ENCODE measurements at places on chromosomes 6 and 20.
A peak's percentile ranks its signal among the peaks of the same experiment; 100 is the strongest.

DNA sequence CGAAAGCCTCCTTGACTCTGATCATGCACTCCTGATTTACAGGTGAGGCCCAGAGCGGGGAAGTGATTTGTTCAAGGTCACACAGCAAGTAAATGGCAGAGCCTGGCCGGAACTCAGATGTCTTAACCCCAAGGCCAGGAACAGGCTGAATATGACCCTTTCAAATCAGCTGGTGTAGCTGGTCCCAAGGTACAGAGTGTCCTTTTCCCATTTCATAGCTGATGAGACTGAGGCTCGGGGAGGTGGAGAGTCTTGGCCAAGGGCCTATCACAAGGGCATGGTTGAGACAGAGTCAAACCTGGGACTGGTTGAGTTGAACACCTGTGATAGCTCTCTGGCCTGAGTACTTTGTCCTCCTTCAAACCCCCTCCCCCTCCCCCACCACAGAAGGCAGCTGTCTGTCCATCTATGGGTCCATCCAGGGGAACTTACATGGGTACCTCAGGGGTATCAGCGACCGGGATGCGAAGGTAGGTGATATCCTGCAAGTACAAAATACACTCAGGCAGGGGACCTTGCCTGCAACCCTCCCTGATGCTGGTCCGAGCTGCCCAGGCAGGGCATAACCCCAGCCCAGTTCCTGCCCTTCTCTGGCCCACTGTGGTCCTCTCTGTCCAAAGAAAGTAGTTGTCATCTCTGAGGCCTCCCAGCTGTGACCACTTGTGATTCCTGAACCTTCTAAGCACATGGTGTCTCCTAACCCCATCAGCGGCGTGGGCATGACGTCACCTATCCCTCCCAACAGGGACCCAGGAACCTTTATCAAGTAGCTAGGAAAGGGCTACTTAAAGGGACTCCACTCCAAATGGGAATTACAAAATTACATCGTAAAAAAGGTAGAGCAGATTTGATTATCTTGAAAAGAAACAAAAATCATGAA is 5.6 kb downstream of the DUSP15 start:
- H3K36me3 ChIP-seq, result no peaks in the 10 kb centered on the region
- H3K4me1 ChIP-seq, result peaks cover 15% of the 10 kb centered on the region
- no peak overlapping the region for H3K27ac ChIP-seq

DNA sequence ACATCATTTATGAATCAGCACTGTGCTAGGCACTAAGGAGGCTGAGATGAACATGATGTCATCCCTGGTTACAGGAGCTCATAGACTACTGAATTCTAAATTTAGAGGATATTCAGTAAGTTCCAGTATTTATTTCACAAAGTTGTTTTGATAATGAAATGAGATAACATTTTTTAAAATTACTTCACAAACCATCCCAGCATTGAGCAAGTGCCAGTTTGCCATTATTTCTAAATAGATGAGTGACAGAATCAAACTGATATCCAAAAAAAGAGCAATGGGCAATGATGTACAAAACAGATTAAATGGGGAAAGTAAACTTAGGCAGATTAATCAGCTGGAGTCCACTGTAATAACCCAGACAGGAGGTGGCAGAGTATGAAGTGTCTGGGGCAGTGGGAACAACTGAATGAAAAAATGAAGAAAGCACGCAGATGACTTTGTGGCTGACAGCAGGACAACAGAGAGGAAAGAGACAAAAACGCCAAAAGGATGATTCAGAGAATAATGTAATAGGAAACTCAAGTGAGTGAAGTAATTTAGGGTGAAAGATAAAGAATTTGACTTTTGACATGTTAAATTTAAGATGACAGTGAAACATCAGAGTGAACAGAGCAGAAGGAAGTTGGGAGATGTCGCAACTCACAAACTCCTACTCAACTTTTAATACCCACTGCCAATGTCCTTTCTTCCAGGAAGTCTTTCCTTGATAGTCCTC is 70.2 kb downstream of the RCAN2 start:
- no peaks in the 10 kb centered on the region for H3K27me3 ChIP-seq
- H3K4me3 ChIP-seq, result no peak overlapping the region
- H3K36me3 ChIP-seq, result no peaks in the 10 kb centered on the region
- peaks cover 17% of the 10 kb centered on the region for H3K4me1 ChIP-seq
- peak overlapping the region; percentile 68 for H3K27ac ChIP-seq
- no peak for DNase-seq

- H3K36me3 ChIP-seq, result no peaks in the 10 kb centered on the region
- no peaks in the 10 kb centered on the region for H3K4me1 ChIP-seq
- H3K27ac ChIP-seq, result peak overlapping the region; percentile 73
- H3K4me3 ChIP-seq, result no peak overlapping the region
- H3K27me3 ChIP-seq, result no peaks in the 10 kb centered on the region
Observed at GRCh38 chr6:39752835-39753724, 27.9 kb upstream of the KIF6 start.

DNA sequence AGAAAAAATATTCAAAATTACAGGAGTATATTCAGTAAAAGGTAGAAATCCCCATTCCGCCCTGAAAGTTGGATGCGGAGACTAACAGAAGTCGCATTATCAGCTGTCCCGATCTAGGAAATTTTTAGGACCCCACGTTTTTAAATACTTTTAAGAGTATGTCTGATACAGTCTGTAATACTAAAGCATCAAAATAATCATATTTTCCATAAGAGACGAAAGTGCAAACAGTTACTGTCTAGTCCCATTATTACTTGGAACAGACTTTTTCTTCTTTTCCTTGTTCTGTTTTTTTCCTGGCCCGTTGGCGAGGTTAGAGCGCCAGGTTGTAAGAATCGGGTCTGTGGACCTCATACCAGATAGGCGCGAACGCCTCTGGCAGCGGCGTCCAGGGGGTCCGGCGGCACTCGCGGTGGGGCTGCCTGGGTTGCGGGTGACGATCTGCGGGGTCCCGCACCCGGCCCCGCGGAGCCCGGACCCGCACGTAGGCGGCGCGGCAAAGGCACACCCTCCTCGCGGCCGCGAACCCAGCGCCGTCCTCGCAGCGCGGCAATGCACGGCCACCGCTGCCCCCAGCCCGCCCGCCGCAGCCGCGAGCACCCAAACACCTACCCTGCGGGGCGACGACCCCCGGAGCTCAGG is 460 bp downstream of the PLAGL1 start:
- no peaks in the 10 kb centered on the region for H3K27me3 ChIP-seq
- H3K27ac ChIP-seq, result peak overlapping the region; percentile 67
- peak overlapping the region; percentile 60 for H3K4me3 ChIP-seq
- H3K4me1 ChIP-seq, result peaks cover 3% of the 10 kb centered on the region
- DNase-seq, result no peak

DNA sequence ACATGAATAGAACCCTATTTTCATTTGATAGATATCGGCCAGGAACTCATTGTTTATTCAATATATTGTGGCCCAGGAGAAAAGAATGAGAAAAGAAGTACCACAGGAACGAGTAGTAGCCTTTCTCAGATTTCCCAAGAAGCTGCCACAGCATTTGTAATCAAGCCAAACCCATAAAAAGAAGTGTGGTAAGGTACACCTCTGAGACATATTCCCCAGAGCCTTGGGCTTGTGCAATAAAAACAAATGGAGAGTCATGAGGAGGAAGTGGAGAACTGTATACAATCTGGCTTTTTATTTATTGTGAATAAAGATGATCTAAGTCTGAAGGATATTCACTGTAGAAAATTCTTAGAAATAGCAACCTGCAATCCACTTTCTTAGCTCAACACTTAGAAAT is 36.7 kb downstream of the KIF6 start:
- no peak for DNase-seq
- H3K4me1 ChIP-seq, result no peaks in the 10 kb centered on the region
- H3K27me3 ChIP-seq, result no peaks in the 10 kb centered on the region
- H3K4me3 ChIP-seq, result no peak overlapping the region
- H3K36me3 ChIP-seq, result no peaks in the 10 kb centered on the region

DNA sequence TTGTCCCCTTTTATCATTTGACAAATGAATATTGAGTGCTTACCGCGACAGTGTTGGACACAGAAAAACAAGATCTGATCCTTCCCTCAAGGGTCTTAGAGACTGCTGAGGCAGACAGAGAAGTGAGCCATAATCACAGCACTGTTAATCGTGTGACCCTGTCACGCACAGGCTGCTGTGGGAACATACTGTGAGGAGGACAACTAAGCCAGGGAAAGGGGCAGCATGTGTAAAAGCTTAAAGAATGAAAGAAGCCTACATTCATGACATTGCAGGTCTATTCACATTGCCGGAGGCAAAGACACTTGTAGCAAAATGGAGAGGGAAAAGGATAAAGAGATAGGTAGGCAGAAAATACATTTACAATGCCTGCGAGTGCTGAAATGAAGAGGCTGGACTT is 32.7 kb downstream of the TRDN start:
- H3K27me3 ChIP-seq, result no peaks in the 10 kb centered on the region
- H3K27ac ChIP-seq, result no peak overlapping the region
- no peak for DNase-seq
- no peaks in the 10 kb centered on the region for H3K4me1 ChIP-seq

GRCh38 chr6:150528648-150529285 is 70.9 kb upstream of the PLEKHG1 start:
- H3K27ac ChIP-seq, result no peak overlapping the region
- no peaks in the 10 kb centered on the region for H3K36me3 ChIP-seq

GRCh38 chr6:149544646-149545257 is 1.1 kb downstream of the PPIL4 start:
- peak overlapping the region; percentile 88 for H3K27ac ChIP-seq
- no peaks in the 10 kb centered on the region for H3K27me3 ChIP-seq
- peaks cover 12% of the 10 kb centered on the region for H3K36me3 ChIP-seq
- H3K4me3 ChIP-seq, result peak overlapping the region; percentile 72
- DNase-seq, result no peak

DNA sequence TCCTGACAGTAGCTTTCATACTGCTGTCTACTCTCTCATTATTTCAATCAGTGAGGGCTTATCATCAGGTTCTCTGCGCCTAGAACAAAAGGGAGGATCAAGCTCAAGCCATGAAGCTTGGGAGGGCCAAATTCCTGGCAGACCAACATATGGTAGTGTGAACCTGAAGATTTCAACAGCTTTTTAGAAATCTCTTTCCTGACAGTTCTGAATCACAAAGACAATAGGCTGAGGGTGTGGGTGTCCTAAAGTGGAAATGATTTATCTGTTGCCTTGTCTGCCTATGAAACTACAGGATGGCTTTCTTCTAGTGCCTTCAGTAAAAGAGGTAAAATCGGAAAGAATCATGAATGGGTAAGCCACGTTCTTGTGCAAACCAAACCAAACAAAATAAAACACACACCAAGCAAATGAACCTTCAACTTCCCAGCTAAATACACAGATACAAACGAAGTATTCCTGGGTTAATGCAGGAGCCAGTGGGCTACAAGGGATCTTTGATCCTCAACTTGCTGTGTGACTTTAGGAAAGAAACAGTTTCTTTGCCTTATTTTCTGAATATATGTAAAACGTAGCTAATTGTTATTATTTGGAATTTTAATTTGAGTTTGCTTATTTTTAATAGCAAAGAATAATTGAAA is 2.7 kb upstream of the RHAG start:
- H3K4me1 ChIP-seq, result no peaks in the 10 kb centered on the region
- no peak overlapping the region for H3K27ac ChIP-seq
- no peaks in the 10 kb centered on the region for H3K36me3 ChIP-seq
- DNase-seq, result no peak
- H3K4me3 ChIP-seq, result no peak overlapping the region
- H3K27me3 ChIP-seq, result no peaks in the 10 kb centered on the region

- H3K27ac ChIP-seq, result no peak overlapping the region
- no peaks in the 10 kb centered on the region for H3K36me3 ChIP-seq
Observed at GRCh38 chr6:36349240-36349639, 12.6 kb upstream of the BNIP5 start.

GRCh38 chr20:33675136-33675959 is 1.1 kb upstream of the NECAB3 start:
- H3K36me3 ChIP-seq, result no peaks in the 10 kb centered on the region
- H3K4me3 ChIP-seq, result peak overlapping the region; percentile 67
- peak overlapping the region; percentile 96 for H3K27ac ChIP-seq
- DNase-seq, result no peak
- peaks cover 51% of the 10 kb centered on the region for H3K4me1 ChIP-seq

DNA sequence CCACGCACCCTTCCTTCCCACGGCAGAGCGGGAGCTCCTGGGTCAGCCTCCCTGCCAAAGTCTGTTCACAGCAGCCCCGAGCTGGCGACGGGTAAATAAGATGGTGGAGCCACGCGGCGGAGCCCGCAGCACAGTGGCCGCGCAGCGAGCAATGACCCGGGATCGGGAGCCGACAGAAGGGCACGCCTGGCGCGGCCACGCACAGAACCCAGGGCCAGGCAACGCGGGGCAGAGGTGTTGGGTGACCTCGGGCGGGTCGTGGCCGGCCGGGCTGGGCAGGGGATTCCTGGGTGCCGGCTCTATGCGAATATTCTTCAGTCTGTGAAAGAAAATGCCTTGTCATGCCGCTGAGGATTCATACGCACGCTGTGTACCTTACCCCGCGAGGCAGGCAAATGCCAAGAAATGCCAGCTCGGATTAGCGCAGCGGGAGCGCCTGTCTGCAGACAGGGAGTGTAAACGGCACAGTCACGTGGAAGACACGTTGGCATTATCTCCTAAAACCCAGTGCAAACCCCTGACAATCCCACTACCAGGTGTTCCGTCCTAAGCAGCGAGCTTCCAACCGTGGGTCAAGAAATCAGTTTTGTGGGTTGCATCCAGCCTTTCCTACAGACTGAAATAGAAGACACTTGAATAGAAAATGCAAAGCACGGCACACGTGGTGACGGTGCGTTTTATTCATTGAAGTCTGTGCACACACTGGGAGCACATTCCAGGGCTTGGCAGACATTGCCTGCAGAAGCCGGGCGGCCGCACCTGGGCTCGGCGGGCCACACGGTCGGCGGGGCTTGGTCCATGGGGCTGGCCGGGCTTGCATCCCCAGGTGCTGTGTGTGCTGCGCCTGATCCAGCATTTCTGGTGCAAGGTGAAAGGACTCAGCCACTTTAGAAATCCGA is 18.3 kb downstream of the CHRNA4 start:
- H3K36me3 ChIP-seq, result no peaks in the 10 kb centered on the region
- no peaks in the 10 kb centered on the region for H3K27me3 ChIP-seq
- no peaks in the 10 kb centered on the region for H3K4me1 ChIP-seq

GRCh38 chr6:53517021-53517420 is 27.9 kb downstream of the GCLC start:
- no peak for DNase-seq
- peaks cover 18% of the 10 kb centered on the region for H3K36me3 ChIP-seq
- H3K4me1 ChIP-seq, result no peaks in the 10 kb centered on the region
- no peaks in the 10 kb centered on the region for H3K27me3 ChIP-seq
- H3K4me3 ChIP-seq, result no peak overlapping the region
- H3K27ac ChIP-seq, result no peak overlapping the region

- no peaks in the 10 kb centered on the region for H3K36me3 ChIP-seq
- DNase-seq, result no peak
- H3K27me3 ChIP-seq, result no peaks in the 10 kb centered on the region
- H3K4me1 ChIP-seq, result no peaks in the 10 kb centered on the region
- H3K4me3 ChIP-seq, result no peak overlapping the region
- H3K27ac ChIP-seq, result no peak overlapping the region
Observed at GRCh38 chr6:118100717-118101116, 193.7 kb downstream of the SLC35F1 start.

GRCh38 chr6:56749632-56750151 is 107.0 kb upstream of the DST start:
- no peak for DNase-seq
- no peak overlapping the region for H3K4me3 ChIP-seq
- H3K27me3 ChIP-seq, result no peaks in the 10 kb centered on the region

DNA sequence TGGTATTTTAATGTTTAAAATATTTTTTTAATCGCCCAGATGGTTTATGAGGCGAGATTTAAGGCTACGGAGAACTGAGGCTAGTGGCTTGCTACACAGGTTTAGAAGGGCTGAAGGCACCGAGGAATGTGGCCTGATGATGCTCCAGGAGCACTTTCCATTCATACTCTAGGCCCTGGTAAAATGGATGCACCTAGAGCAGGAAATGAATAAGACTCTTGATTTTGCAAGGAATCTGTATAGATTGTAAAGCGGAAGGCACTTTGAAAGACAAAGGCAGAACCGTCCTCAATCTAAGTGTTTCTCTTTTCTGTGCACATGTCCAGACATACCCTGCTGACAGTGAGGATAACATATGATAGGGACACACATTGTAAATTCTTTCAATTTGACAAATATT is 30.1 kb downstream of the POU3F2 start:
- H3K4me3 ChIP-seq, result no peak overlapping the region
